ENCODE measurements at places on chromosomes 12 and 14.
A peak's percentile ranks its signal among the peaks of the same experiment; 100 is the strongest.

GRCh38 chr14:21192447-21192822 lies 36.6 kb upstream of the OR5AU1 start:
- DNase-seq, result no peak

- DNase-seq, result no peak
These were observed 28.2 kb downstream of the FOXA1 start for GRCh38 chr14:37566811-37567371.

DNA sequence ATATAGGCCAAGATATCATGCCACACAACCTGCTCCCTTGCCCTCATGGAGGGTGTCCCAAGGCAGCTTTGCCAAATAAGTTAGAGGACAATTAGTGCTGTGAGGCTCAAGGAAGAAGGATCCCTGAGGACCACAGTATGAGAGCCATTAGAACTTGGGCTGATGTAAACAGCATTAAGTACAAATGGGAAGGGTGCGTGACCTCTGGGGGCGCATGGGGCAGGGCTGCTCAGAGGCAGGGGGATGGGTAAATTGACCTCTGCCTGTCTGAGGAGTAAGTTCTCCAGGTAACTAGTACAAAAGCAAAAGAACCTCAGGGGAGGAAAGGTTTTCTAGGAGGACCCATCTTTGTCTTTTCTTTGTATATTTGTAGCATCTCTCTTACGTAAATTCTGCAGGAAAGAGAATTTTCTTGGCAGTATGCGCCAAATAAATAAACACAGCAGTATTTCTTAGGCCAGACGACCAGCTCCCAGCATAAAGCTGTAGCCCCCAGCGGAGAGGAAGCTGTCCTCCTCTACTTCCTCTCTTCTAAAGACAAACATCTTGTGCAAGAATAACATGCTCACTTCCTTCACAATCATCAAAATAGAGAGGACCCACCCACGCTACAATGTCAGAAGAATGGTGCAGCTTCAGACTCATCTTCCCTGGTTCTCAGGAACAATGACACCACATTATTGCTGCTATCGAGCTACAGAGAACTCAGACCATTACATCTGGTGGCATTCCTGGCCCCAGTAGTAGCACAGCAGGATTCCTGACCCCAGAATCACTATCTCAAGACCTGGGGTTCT lies 16.4 kb upstream of the VWF start:
- no peak for DNase-seq

GRCh38 chr12:188910-189621 lies 24.9 kb downstream of the SLC6A12 start:
- DNase-seq, result no peak

DNA sequence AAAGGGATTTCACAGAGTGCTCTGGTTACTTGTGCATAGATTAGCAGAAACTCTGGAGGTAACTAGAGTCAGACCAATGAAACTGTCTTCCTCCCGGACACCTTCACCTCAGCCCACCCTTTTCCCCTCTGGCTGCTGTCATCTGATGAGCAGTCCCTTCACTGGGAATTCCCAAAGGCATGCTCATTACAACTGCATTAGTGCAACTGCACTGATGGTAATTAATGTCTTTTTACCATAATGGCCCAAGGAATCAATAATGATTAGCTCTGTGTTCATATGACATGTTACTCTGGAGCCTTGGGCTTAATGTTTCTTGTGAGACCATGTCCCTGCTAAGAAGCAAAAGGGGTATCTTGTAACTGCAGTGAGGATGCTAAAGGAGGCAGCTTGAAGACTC lies 304.5 kb downstream of the GRIN2B start:
- DNase-seq, result no peak

DNA sequence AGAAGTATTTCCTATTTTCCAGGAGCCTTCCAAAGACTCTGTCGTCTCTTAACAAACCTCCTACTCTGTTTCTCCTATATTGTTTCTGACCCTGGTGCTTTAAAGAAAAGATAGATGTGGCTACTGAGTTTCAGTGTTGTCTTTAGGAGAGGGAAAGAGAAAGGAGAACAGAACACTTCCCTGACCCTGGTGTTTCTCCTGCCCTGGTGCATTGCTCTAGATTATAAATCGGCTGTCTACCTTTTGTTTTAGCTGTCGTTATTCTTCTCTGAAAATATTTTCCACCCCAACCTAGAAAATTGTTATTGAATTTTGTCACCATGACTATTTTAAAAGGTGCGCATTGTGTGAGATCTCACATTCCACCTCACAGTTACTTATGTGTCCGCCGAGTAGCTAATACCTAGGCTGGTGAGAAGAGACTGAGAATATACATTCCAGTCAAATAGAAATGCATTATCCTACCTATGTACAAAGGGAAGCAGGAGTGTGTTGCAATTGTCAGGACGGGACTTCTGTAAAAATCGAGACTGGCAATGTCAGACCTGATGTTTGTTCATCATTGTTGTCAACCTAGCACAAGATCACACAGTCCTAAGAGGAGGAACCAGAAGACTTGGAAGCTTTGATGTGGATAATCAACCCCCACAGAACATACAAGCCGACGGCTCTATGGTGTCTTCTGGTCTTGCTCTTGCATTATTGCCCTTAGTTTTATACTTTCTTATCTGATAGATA lies 108.7 kb upstream of the SLC38A4 start:
- no peak for DNase-seq

GRCh38 chr14:105351920-105352851 lies 37.6 kb downstream of the PACS2 start:
- peak; percentile 60 for DNase-seq

DNA sequence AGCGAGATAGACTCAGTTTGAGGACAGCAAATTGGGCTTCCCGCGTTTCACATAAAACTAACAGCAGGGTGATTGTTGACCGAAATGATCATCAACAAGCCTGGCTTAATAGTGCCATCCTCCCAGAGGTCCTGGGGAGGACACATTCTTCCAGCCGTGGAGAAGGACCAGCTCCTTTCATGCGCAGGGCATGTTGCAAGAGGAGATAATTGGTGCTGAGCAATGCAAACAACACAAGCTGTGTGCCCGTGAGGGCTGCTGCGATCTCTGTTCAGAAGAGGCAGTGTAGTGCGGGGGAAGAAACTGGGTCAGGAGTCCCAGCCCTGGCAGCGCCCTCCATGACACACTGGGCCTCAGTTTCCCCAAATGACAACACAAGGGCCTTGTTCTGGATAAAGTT lies 54.3 kb downstream of the CCDC85C start:
- no peak for DNase-seq

GRCh38 chr14:57293866-57294837 lies 25.4 kb downstream of the AP5M1 start:
- DNase-seq, result no peak

- no peak for DNase-seq
These were observed 118.4 kb upstream of the EVL start for GRCh38 chr14:99946652-99947489.

DNA sequence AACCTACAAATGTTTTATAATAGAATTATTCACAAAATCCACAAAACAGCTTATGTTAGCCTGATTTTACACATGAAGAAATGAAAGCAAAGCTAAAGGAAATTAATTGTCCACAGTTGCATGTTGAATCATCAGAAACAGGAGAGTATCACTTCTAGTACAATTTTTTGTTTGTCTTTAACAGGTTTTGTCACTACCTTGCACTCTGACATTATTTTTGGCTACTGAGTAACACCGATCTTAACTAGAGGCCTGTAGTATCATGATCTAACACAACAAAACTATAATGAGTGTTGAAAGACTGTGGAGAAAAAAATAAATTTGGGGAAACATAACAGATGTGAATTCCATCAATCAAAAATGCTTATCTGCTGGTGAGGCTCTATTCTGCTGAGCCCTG lies 60.1 kb downstream of the TAOK3 start:
- DNase-seq, result no peak

GRCh38 chr14:94394025-94394493 lies 5.7 kb upstream of the SERPINA1 start:
- no peak for DNase-seq

GRCh38 chr12:3972576-3972975 lies 99.4 kb upstream of the PARP11 start:
- no peak for DNase-seq

GRCh38 chr12:112752303-112752702 lies 39.2 kb upstream of the RPH3A start:
- no peak for DNase-seq

GRCh38 chr14:99043267-99043615 lies 228.8 kb downstream of the BCL11B start:
- DNase-seq, result no peak

GRCh38 chr12:26319511-26319910 lies 124.1 kb downstream of the SSPN start:
- no peak for DNase-seq

DNA sequence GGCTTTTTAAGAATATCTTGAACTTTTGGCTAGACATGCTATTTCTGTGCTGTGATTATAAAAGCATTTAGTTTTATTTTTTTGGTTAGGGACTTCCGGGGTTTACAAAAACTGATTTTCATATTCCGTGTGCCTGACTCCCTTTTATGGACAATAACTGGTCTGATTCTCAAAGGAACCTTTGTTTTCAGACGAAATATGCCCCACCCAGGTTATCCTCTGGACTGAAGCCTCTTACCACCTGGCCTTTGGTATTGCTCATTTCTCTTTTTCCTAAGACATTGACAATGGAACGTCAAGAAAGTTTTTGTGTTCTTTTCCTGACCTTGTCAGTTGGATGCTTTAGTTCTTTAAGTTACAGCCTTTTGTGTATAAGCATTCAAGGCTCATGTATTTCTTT lies 10.8 kb downstream of the TIGAR start:
- DNase-seq, result no peak

DNA sequence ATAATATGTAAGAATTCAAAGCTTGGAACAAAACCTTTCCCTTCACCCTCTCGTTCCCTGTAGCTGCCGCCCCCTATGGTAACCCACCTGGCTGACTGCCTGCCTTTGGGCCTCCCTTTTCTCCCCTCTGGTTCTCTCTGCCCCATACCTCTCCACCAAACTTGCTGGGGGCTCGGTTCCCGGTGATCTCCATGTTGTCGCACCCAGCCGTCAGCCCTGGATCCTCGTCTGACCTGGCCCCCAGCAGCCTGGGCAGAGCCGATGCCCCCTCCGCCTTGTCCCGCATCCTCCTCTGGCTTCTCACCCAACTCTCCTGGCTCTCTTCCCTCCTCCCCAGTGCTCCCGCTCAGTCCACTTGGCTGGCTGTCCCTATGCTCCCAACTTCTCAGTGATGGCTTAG lies 4.5 kb downstream of the CYP46A1 start:
- DNase-seq, result no peak

GRCh38 chr12:53344824-53345485 lies 8.8 kb upstream of the SP7 start:
- no peak for DNase-seq

DNA sequence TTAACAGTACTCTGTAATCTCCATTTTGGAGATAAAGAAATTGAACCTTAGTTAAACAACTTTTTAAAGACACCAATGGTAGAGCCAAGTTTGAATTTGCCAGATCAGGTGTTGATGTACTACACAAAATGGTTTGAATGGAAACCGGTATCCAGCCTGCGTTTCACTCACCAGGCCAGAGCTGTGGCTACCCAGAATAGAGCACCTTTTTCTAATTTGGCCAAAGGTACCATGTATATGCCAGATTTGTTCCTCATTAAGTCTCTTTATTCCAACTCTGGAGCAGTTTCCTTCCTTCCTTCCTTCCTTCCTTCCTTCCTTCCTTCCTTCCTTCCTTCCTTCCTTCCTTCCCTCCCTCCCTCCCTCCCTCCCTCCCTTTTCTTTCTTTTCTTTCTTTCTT lies 39.3 kb downstream of the PALS1 start:
- no peak for DNase-seq

DNA sequence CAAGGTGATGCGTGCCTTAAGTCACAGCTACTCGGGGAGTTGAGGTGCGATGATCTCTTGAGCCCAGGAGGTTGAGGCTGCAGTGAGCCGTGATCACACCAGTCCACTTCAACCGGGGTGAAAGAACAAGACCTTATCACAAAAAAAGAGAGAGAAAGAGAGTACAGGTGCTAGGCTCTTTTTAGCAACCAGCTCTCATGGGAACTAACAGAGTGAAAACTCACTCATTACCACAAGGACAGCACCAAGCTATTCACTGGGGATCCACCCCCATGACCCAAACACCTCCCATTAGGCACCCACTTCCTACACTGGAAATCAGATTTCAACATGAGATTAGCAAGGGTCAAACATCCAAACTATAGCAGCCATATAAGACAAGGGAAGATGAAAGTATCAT lies 164.2 kb downstream of the NDUFA12 start:
- DNase-seq, result no peak

DNA sequence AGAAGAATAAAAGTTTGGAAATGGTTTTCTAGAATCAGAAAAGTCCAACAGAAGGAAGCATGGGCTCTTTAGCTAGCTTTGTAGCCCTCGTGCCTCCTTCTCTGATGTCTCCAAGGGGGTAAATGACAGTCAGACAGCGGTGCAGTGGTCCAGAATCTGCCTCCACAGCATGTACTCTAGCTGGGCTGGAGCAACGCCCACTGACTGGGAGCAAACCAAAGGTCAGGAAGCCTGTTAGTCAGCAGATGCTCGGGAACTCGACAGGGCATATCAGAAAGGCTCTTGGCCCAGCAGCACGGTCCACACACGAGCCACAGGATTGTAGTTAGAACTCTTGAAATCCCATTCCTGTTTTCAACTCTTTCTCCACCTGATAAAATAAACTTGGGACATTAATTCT lies 164.3 kb downstream of the GRIN2B start:
- DNase-seq, result no peak

DNA sequence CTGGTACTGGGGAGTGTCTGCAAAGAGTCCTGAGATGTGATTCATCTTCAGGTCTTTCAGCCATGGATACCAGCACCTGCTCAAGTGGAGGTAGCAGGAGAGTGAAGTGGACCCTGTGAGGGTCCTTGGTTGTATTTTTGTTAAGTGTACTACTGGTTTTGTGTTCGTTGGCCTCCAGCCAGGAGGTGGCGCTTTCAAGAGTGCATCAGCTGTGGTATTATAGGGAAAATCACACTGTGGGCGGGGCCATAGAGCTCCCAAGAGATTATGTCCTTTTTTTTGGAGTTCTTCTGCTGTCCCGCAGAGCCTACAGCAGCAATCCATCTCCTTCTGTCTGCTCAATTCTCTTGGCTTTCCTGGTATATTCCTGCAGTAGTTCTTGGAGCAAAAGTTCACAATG lies 66.8 kb downstream of the SPATA7 start:
- no peak for DNase-seq

- DNase-seq, result peak; percentile 18
These were observed at the start of gene CLEC2B for GRCh38 chr12:9869307-9870161. TSS of gene CLEC2B (minus strand) at chr12:9869354.

GRCh38 chr12:117857632-117858612 lies 110.9 kb downstream of the KSR2 start:
- no peak for DNase-seq

GRCh38 chr12:100295764-100296555 lies 29.0 kb downstream of the SCYL2 start:
- DNase-seq, result no peak

- no peak for DNase-seq
These were observed 45.4 kb downstream of the DCAF5 start for GRCh38 chr14:69107407-69108003.

GRCh38 chr12:12975322-12976077 lies 23.5 kb upstream of the GPRC5D start:
- no peak for DNase-seq

DNA sequence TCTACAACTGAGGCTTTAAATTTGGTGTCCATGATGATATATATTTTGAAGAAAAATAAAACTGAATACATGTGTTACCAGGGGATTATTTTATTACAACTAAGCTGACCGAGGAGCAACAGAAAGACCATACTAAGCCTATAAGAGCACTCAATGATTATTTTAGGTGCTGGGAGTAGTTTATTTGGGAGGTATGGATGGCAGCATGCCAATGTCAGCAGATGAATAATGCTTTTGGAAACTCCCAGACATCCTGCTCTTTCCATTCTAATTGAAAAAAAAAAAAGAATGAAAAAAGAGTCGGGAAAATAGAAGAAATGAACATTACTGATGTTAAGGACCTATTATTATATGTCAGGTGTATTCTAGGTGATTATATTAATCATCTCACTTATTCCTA lies 441.2 kb downstream of the BTG1 start:
- DNase-seq, result peak; percentile 20
